ENCODE measurements at places on chromosomes 13 and 19.

- no peak for DNase-seq
These were observed 8.7 kb upstream of the UBAC2 start for GRCh38 chr13:99191900-99192399.

DNA sequence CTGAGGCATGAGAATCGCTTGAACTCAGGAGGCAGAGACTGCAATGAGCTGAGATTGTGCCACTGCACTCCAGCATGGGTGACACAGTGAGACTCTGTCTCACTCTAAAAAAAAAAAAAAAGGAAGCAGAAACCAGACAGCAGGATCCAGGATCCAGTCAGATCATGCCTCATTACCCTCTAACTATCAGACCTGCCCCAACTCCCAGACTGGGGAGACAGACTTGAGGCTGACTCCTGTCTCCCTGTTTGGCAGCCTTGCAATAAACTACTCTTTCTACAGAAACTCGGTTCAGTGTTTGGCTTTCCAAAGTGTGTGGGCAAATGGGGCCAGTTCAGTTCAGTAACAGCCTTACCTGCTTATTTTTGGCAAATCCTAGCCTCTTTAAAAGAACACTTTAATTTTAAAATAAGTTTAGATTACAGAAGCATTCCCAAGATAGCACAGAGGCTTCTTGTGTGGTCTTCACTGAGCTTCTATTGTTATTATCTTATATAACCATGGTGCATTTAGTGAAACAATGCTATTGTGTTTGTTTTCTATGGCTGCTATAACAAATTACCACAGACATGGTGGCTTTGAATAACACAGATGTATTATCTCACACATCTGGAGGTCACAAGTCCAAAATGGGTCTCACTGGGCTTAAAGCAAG lies 18.5 kb downstream of the RASL11A start:
- no peak for DNase-seq

DNA sequence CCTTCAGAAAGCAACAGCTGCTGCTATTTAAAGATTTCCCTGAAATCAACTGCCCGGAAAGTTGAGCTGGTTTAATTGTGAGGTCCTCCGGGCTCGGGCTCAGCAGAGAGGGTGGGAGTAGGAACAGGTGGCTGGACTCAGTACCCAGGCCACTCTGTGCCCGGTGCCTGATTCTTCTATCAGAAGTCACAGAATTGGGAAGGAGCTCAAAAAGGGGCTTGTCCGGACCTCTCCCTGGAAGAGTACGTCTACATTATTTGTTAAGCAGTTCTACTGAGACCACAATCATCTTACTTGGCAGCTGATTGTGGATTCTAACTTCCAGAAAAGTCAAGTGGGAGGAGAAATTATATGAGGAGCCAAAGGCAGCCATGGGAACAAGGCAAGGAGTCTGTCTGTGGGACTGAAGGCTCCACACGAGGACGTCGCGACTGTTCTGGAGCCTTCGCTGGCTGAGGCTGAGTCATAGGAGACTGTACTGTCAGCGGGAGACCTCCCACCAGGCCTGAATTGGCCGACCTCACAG lies 91.7 kb upstream of the ANKRD10 start:
- DNase-seq = no peak

DNA sequence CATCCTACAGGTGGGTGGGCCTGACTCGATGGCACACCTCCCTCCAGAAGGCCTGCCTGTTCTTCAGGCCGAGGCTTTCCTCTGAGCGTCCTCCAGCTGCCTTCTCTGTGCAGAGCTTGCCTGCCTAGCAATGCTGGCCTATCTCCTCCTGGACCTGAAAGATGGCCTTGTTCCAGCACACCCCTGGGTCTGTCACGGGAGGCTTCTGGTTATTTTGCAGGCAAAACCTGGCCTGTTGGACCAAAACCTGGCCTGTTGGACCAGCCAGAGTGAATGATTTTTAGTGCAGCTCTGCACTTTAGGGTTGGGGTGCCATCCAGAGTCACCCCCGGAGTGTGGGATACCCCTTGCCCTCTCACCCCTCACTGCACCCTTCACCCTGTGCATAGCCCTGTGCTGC lies 128.4 kb downstream of the KATNAL1 start:
- DNase-seq = no peak
